CD4-positive, alpha-beta T cell treated with Interleukin-4 for 1 hour (primary cell): ENCODE measurements at places on chromosomes 1 and 21.

GRCh38 chr1:5770981-5771765 is 221.1 kb downstream of the NPHP4 start:
- no peak for DNase-seq

GRCh38 chr1:75130865-75131564 is 3.2 kb upstream of the LHX8 start:
- DNase-seq = no peak

- peak; percentile 49 for DNase-seq
Observed at GRCh38 chr1:43934101-43934985, 742 bp downstream of the ARTN start.

DNA sequence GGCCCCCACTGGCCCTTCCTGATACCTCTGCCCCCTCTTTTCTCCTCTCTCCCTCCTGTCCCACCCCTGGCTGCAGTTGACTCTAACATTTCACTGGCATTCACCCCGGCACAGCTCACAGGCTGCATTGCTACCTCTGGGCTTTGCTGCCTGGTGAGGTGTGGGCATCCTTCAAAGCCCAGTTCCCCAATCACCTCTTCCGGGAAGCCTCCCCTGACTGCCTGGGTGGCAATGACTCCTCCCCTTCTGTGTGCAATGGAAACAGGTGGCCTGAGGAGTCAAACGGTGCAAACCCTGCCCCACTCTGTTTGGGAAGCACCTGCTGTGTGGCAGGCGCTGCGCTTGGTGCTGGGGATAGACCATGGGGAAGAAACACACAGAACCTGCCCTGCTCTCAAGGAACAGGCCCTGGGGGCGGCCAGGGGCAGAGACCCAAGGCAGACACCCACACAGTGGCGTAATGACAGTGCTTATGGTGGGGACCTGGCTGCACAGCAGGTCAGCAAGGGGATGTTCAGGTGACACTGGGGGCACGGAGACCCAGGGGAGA is 39.3 kb upstream of the POFUT2 start:
- no peak for DNase-seq

GRCh38 chr1:236465959-236466303 is 57.9 kb upstream of the LGALS8 start:
- DNase-seq = peak; percentile 31

GRCh38 chr1:37482796-37483744 is 8.7 kb downstream of the ZC3H12A start:
- no peak for DNase-seq

GRCh38 chr1:74714429-74715235 is 18.2 kb downstream of the CRYZ start:
- DNase-seq = no peak

- DNase-seq = no peak
Observed at GRCh38 chr1:29623501-29623900, 387.2 kb downstream of the PTPRU start.

DNA sequence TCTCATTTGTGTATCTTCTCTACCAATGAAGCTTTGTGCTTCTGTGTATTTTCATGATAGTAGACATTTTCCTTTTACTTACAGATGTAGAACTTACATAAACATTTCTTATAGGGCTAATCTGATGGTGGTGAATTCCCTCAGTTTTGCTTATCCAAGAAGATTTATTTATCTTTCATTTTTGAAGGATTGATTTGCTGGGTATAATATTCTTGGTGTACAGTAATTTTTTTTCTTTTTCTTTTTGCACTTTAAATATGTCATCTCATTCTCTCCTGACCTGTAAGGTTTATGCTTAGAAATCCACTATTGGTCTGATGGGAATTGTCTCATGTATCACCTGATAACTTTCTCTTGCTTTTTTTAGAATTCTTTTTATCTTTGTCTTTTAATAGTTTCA is 127.6 kb upstream of the KCTD3 start:
- no peak for DNase-seq

GRCh38 chr1:57916041-57916440 is 492.2 kb upstream of the DAB1 start:
- no peak for DNase-seq

- no peak for DNase-seq
Observed at GRCh38 chr1:201002510-201002909, 21.0 kb downstream of the KIF21B start.

DNA sequence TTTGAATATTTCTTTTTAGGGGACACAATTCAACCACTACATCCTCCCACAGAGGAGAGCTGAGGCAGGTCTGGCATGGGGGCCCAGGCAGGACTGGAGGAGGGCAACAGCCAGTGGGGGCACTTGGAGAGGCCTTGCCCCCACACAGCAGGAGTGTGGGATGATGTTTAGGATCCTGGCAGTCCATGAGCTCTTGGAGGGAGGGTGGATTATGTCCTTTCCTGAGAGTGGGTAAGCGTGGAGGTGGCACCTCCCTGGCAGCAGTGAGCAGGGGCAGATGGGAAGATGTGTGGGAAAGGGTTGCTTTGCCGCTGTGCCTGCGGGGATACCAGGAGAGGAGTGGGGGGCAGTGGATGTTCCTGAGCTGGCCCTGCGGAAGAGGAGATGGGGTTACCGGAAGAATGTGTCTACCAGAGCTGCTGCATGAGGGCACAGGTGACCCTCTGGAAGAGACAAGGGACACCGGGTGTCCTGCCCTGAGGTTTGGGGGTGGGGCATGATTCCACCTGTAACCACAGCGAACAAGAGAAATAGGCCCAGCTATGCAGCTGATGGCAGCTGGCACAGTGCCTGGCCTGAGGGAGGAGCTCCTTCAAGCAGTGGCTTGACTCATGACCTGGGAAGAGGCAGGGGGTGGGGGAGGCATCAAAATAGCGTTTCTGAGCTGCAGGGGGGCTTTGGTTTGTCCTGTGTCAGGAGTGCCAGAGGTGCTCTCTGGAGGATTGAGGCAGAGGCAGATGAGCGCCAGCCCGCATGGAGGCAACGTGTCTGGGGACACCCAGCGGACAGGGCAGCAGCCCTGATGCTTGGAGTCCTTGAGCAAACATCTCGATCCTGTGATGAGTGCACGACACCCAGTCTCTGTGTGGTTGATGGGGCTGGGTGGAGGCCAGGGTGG is 123.9 kb upstream of the TMPRSS2 start:
- no peak for DNase-seq

- DNase-seq = no peak
Observed at GRCh38 chr1:92464588-92465255, 22.0 kb downstream of the GFI1 start.

GRCh38 chr1:182143825-182144645 is 82.5 kb upstream of the ZNF648 start:
- no peak for DNase-seq

DNA sequence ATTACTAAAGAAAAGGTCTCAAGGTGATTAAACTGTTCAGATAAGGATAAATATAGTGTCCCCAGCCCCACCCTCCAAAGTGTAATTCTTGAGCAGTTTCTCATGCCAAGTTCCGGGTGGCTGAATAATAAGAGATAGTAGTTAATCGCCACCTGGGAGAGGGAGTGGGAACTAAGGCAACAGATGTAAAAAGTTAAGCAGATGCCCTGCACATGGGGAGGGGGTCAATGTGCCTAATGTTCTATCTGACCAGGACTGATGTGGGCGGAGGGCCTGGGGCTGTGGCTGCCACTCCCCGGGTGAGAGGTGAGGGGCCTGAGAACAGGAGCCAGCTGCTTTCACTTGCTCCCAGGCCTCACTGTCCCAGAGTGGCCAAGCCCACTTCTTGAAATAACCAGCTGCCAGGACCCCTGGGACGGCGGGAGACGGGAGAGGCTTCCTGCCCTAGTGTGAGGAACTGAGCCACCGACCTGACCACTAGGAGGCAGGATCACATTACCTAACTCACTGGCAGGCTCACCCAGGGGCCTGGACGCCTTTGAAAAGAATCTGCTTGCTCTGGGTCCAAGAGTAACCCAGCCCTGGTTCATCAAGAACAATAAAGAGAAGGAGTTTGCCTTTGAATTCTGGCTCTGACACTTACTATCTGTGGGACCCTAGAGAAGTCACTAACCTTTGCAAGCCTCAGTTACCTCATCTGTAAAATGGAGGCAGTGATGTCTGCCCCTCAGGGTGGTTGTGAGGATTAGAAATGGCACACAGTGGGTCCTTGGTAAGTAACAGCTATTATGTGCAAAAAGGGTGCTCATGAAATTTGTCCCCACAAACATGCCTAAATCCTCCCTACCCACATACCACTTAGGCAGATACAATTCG is 179.2 kb downstream of the ATG4C start:
- no peak for DNase-seq

GRCh38 chr1:11797525-11798216 is 8.1 kb downstream of the MTHFR start:
- DNase-seq = no peak

- no peak for DNase-seq
Observed at GRCh38 chr21:21268061-21268471, 269.9 kb downstream of the NCAM2 start.

DNA sequence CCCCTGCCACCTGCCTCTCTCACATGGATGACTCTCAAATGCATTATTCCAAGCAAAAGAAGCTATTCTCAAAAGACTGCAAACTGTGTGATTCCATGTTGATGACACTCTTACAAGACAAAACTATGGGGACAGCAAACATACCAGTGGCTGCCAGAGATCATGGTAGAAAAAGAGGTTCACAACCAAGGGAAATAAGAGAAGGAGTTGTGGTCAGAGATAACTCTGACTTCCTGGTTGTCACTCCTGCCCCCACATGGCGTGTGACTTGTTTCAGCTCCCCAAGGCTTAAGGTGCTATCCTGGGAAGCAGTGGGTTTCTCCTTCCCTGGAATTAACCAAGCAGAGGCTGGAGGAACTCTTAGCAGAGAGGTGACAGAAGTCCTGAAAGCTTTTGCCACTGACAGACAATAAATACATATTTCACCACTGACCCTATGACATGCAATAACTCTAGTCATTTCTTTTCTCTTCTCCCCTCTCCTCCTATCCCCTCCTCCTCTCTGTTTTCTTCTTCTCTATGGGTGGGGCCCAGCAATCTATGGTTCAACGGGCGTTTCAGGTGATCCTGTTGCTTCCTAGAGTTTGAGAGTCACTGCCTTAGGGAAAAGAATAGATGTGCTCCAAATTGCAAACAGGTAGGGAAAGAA is 185.1 kb downstream of the FCRL5 start:
- no peak for DNase-seq

GRCh38 chr1:12615159-12615864 is 2.7 kb downstream of the DHRS3 start:
- DNase-seq = no peak

DNA sequence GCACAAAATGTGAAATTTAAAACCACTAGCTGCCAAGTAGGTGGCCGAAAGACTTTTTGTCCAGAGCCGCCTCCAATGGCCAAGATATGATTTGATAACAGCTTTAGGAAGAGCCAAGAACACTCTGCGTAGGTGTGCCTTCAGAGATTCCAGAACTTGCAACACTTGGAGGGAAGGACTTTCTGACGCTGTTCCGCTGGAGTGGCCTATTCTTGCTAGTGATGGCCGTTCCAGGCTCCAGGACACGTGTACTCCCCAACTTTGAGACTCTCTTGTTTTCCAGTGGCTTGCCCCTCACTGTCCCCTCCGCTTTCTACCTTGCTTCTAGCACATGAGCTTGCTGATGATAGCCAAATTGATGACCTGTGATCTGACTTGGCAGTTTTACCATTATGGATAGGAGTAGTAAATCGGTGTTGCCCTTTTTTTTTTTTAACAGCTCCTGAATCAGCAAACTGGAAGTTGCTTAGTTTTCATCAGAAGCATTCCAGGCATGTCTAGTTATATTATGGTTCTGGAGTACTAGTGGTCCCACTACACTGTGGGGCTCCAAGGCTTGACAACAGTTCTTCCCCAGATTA is 1.0 kb downstream of the PRDX6 start:
- no peak for DNase-seq

DNA sequence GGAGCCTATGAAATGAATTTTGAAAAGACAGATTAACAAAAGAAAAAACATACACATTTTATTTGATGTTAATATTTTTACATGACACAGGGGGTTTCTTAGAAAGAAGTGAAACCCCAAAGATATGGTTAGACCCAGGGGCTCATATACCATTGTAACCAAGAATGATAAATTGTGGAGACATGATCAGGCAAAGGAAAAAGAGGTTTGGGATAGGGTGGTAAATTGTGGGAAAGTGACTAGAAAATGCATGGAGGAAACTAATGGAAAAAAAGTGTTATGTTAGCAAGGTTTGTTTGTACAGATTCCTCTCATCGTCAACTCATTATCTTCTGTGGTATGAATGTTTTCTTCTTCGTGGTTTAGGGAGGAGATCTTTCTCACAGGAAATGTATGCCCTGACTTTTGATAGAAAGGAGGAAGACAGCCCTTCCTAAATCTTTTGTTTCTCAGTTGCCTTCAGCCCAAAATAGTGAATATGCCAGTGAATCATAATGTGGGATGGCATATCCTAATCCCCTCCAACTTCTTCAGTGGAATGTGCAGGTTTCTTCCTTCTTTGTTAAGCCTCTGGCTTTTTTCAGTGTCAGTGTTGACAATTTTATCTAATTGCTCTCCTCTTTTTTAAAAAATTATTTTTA is 140.4 kb upstream of the UBE2U start:
- DNase-seq = no peak

DNA sequence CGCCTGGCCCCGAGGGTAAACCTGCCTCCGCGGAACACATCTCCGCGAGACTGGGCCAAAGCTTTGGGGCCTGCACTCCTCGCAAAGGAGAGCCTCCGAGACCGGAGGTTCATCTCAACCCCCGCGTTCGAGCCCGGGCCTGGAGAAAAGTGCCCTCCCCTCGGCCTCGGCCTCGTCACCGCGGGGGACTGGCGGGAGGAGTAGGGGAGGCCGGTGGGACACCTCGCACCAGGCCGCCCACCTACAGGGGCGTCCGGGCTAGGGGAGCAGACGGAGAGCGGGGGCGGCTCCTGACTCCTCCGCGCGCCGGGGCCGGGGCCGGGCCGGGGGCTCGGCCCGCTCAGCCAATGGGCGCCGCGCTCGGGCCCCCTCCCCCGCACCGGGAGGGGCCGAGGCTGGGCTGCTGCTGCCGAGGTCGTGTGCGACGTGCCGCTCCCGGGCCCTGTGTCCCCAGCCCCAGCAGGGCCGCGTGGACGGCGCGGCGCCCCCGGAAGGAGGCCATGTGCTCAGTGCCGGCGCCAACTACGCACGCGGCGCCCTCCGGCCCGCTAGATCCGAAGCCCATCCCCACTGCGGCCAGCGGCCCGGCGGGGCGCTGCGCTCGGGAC is 684 bp downstream of the SLC2A1 start:
- peak; percentile 45 for DNase-seq

DNA sequence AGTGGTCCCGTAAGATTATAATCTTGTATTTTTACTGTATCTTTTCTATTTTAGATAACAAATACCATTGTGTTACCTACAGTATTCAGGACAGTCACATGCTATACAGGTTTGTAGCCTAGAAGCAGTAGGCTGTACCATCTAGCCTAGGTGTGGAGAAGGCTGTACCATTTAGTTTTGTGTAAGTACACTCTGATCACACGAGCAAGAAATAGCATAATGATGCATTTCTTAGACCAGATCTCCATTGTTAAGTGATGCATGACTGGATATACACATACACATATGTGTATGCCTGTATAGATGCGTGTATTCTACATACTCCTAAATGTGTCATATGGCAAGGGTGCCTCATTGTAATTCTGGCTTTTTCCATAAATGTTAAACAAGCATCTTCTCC is 33.9 kb downstream of the GALNT2 start:
- DNase-seq = no peak
